NCI-H1930 (cell line): ENCODE measurements at places on chromosomes 13 and 19.
A peak's percentile ranks its signal among the peaks of the same experiment; 100 is the strongest.

- DNase-seq: no peak
Measured at GRCh38 chr19:42315024-42315423, 1.9 kb downstream of the TMEM145 start.

DNA sequence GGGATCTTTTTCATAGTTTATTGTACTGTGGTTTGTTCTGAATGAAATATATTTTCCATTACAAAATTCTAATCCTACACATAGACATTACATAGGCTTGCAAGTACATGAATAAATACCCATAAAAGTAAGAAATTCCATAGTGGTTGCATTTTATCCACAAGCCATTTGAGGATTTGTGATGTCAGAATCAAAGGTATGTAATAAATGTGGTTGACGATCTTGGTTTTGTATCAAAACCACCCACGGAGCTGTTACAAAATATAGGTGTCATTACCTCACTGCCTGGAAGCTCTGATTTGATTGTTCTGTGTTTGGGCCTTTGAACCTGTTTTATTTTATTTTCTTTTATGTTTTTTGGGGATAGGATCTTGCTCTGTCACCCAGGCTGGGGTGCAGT lies 125.1 kb downstream of the NALCN start:
- no peak for DNase-seq

DNA sequence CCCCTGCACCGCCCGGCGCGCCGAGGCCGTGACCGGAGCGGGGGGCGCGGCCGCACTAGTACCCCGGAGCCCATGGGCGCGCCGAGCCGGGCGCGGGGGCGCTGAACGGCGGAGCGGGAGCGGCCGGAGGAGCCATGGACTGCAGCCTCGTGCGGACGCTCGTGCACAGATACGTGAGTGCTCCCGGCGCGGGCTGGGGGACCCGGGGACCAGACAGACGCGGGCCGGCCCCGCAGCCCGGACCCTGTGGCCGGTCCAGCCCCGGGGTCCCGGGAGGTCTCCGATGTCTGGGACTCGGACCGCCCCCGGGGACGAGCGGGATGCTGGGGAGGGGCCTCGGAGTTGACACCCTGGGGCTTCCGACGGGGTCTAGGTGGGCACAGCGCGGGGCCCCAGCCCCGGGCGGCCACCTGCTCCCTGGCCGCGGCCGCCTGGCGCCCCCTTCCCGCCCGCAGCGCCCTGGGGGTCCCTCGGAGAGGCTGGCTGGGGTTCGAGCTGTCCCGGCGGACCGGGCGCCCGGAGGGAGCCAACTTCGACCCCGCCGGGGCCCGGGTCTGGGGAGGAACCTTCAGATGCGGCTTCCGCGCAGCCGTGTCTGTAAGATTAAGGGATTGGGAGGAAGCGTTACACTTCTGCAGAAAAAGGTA lies 568 bp downstream of the ATP11A start:
- no peak for DNase-seq

GRCh38 chr13:62482351-62482750 lies 1066.7 kb upstream of the PCDH20 start:
- no peak for DNase-seq

- DNase-seq: no peak
Measured at GRCh38 chr19:47093254-47093653, 20.3 kb downstream of the ZC3H4 start.

DNA sequence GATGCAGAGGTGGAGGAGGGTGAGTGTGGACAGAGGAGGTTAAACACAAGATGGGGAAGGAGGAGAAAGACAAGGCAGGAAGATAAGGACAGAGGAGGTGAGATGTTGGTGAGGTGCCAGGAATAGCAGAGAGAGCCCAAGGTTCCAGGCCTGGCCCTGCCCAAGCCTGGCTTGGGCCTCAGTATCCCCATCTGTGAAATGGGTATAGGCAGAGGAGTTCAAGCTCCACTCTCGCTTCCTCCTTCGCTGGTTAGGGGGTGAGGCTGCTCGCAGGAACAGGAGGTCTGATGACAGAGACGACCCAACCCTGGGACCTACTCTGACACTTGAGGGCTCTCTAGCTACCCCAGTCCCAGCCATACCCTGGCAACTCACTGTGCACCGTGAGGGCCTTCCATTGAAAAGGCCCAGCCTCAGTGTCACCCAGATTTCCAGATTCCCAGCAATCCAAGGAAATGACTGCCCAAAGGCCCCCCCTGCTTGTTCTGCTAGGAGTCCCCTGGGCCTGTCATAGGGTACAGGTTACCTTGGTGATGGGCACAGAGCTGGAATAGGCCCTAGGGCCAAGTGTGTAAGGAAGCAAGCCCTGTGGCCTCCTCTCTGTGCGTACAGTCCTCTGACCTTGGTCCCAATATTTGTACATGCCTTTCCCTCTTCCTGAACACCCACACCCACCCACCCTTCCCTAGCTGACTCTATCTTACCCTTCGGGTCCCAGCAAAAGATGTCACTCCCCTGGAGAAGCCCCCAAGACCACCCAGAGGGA lies 8.6 kb upstream of the ANGPTL8 start:
- no peak for DNase-seq

- no peak for DNase-seq
Measured at GRCh38 chr19:56705939-56706338, 34.4 kb upstream of the ZNF835 start.

DNA sequence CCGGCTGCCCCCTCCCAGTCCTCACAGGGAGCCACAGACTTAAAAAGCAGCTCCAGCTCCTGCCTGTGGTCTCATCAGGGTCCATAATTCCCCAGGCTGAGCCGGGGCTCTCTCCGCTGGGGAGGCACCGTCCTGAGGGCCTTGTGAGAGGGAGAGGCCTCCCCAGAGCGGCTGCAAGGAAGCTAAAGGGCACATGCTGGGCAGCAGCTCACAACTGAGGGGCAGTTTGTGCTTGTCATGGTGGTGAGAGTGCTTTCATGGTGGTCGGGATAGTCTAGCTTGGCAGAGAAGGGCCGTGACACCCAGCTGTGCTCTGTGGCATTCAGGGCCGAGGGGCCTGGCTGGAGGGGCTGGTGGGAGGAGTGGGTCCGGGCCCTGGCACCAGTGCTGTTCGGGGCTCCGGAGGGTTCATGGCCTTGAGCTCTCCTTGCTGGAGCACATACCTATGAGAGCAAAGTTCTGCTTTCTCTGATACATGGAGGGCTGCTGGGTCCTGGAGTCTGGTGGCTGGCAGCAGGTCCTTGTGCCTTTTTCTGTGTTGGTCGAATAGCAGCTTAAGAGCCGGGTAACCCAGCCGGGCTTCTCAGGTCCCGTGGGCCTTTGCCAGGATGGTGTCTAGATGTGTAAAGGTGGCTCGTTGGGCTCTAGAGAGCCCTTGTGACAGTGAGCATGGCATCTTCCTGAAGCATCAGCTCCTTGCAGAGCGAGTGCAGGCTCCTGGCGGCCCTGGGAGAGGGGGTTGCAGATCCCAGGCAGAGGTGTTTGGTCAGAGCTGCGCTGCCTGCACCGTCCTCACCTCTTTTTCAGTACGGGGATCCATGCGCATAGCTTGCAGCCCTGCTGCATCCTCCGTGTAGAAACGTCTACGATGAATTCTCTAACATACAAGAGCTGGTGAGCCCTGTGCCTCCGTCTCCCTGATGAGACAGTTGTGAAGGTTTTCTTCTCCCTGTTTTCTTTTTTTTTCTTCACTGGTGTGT lies 8.8 kb downstream of the UPF1 start:
- no peak for DNase-seq

DNA sequence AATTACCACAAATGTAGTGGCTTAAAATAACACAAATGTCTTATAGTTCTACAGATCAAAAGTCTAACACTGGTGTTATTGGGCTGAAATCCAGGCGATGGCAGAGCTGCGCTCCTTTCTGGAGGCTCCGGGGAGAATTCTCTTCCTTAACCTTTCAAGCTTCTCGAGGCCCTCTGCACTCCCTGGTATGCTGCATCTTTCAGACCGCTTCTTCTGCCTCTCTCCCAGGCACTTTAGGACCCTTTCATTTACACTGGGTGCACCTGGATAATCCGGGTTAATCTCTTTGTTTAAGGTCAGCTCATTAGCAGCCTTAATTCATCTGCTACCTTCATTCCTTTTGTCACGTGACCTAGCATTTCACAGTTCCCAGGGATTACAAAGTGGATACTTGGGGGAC lies 211.3 kb upstream of the RFC3 start:
- no peak for DNase-seq

GRCh38 chr13:45678282-45678681 lies 23.8 kb upstream of the CBY2 start:
- DNase-seq: no peak

- peak; percentile 66 for DNase-seq
Measured at GRCh38 chr13:104143760-104144416, 1077.7 kb upstream of the SLC10A2 start.

- no peak for DNase-seq
Measured at GRCh38 chr13:37395544-37395943, 203.0 kb downstream of the POSTN start.

GRCh38 chr13:40206241-40207000 lies 460.0 kb downstream of the FOXO1 start:
- DNase-seq: no peak

- DNase-seq: no peak
Measured at GRCh38 chr13:46114613-46115012, 9.8 kb upstream of the CPB2 start.

GRCh38 chr19:38229585-38230073 lies 5.6 kb upstream of the DPF1 start:
- DNase-seq: peak; percentile 95

- DNase-seq: no peak
Measured at GRCh38 chr19:1673645-1674292, 21.4 kb upstream of the TCF3 start.

GRCh38 chr19:2246801-2247361 lies 2.2 kb upstream of the AMH start:
- DNase-seq: no peak

- no peak for DNase-seq
Measured at GRCh38 chr13:84917252-84917878, 881.9 kb downstream of the SLITRK6 start.

GRCh38 chr19:4319067-4319718 lies 14.8 kb downstream of the FSD1 start:
- no peak for DNase-seq

DNA sequence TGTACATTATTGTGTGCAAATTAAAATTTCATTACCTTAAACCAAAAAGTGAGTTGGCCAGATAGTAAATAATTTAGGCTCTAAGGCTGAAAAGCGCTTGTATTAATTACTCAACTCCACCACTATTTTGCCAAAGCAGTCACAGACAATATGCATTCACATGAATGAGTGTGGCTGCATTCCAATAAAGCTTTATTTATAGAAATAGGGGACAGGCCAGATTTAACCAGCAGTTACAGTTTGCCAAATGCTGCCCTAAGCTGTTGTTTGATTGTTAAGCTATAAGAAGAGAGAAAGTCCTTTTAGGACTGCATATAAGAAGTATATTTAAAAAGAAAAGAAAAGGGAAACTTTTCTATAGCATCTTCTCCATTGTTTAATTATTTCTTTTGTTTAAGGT lies 342.6 kb downstream of the ITGBL1 start:
- no peak for DNase-seq

GRCh38 chr13:105641121-105641520 lies 894.3 kb downstream of the EFNB2 start:
- DNase-seq: no peak

DNA sequence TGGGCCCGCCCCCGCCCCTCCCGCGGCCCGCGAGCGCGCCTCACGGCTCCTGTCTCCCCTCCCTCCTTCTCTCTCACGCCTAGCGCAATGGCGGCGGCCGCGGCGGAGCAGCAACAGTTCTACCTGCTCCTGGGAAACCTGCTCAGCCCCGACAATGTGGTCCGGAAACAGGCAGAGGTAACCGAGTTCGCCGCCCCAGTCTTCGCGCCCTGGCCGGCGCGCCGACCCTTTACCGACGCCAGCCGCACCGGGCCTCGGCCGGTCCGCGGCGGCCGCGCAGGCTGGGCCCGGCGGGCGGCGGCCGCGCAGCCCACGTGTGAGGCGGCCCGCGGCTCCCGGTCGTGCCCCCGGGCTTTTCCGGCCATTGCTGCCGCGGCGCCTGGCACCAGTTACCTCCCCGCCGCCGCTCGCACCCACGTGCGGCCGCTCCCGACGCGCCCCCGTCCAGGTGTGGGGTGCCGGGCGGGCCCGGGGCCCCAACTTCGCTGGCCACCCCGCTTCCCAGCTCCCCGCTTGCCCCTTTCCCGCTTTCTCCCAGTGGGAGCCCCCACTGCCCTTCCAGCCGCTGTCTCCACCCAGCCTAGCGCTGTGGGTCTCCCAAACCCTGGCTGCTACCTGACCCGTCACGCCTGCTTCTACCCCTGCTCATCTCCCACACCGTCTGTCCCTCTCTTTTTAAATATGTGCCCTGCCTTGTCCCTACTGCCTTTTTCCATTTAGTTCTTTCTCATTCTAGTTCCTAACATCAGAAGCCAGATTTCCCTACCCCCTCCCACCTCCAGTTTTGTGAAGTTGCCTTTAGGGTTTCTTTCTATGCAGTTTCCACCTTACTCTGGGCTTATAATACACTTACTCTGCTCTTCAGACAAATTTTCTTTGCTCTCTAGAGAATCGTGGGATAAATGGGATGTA lies 23.4 kb downstream of the IPO5 start:
- DNase-seq: no peak

GRCh38 chr19:5795382-5795919 lies 4.5 kb upstream of the DUS3L start:
- no peak for DNase-seq

- DNase-seq: no peak
Measured at GRCh38 chr13:20704459-20705069, 1.1 kb downstream of the IL17D start.

GRCh38 chr13:99974939-99975561 lies 3.5 kb upstream of the ZIC5 start:
- no peak for DNase-seq

DNA sequence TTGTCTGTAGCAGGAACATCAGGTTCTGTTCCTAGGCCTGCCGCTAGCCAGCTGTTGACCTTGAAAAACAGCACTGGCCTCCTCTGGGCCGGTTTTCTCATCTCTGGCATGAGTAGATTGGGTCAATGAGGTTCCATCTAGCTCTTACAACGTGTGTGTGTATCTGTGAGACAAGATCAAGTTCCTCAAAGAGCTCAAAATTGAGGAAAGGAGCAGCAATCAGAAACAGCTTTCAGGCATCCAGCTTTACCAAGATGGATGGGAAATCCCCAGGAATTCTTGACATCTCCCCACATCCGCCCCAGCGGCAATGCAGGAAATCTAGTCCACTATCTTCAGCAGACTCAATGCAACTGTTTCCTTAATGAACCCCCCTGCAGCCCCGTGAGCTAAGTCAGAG lies 4.9 kb downstream of the FLT1 start:
- no peak for DNase-seq

DNA sequence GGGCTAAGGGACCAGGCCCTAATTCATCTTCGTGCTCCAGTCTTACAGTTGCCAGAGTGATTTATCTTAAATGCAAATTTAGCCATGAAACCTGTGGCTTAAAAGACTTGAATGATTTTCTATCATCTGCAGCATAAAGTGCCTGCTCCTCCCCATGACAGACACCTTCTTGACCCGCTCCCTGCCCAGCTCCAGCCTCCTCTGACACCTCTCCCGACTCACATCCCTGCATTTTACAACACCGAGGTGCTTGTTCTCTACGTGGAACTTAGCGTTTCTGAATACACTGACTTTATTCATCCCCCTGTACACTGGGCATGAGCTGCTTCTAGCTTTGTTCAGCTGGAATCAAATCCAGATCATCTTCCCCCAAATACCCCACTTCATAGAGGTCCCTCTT lies 128.7 kb upstream of the MYO16 start:
- no peak for DNase-seq

GRCh38 chr13:113630804-113631203 lies 27.2 kb downstream of the ATP4B start:
- no peak for DNase-seq
